ENCODE measurements at places on chromosomes 5 and 9. TPM values are rescaled to one million over a fixed set of nuclear protein-coding genes. Genes with fewer than 3 reads are reported as not detected.

OGN gene
- total RNA-seq: 101 TPM

TXNDC8 gene
- not detected for total RNA-seq

LMX1B gene
- total RNA-seq: not detected

STKLD1 gene
- total RNA-seq: 0.57 TPM

SWI5 gene
- 30.3 TPM for total RNA-seq

SPDL1 gene
- 8.8 TPM for total RNA-seq

TAF9 gene
- total RNA-seq: 41.6 TPM

ENC1 gene
- total RNA-seq: 23.4 TPM

EFNA5 gene
- total RNA-seq: 11.8 TPM

PCDHB5 gene
- 7.3 TPM for total RNA-seq

DMRT3 gene
- not detected for total RNA-seq

SPARC gene
- 702 TPM for total RNA-seq

RANBP6 gene
- 15.6 TPM for total RNA-seq

JADE2 gene
- total RNA-seq: 80.5 TPM

SEMA4D gene
- 17.9 TPM for total RNA-seq

ANKRD34B gene
- total RNA-seq: not detected

SPATA31D3 gene
- total RNA-seq: not detected

NAIP gene
- 17.4 TPM for total RNA-seq

SLC6A7 gene
- not detected for total RNA-seq

PTPN3 gene
- total RNA-seq: 0.20 TPM
